ENCODE measurements at places on chromosomes 16 and 17.

- no peak for DNase-seq
Observed at GRCh38 chr17:5897275-5897911, 172.8 kb upstream of the WSCD1 start.

DNA sequence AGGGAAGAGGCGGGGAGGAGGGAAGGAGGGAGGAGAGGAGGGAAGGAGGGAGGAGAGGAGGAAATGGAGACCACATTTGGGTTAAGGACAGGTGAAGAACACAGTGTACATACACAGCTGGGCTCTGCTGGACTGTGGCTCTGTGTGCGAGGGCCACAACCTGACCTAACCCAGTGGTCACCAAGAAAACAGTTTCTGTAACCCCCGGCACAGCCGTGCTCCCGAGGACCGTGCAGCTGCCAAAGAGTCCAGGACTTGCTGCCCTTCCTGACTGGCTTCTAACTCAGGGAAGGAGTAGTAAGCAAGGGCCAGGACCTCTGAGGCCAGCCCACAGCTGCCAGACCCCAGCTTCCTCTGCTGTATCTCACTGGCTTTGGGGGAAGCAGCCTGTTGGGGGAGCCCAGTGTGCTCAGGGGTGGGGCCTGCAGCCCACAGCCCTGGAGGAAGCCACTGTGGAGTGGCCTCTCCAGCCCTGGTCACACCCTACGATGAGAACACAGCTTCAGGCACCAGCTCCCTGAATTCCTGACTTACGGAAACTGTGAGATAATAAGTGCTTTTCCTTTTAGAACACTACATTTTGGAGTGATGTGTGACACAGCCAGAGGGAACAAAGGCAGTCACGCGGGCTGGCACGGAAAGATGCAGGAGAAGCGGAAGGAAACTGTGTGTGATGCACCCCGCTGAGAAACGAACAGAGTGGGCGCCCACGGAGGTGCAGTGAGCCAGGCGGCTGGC, 32.3 kb downstream of the SLC7A5 start:
- DNase-seq: no peak

GRCh38 chr16:68078701-68079375, 6.3 kb upstream of the NFATC3 start:
- no peak for DNase-seq

DNA sequence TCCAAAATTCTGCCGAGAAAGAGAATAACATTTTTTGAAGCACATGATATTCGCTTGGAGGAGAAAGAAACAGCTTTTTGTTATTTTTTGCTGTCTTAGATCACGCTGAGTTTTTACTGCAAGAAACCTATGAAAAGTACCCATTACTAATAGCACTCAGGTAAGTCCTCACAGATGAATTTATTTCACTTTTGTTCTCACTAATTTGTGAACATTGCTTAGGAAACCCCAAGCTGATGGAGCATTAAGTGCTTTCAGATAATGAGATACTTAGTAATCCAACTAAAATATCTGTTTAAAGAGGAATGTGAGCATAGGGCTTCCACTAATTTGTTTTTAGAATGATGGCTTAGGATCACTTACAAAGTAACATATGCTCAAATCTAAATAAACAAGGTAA, 45.7 kb downstream of the MYO1D start:
- no peak for DNase-seq

GRCh38 chr17:79950306-79950705, 85.4 kb downstream of the TBC1D16 start:
- DNase-seq: no peak

DNA sequence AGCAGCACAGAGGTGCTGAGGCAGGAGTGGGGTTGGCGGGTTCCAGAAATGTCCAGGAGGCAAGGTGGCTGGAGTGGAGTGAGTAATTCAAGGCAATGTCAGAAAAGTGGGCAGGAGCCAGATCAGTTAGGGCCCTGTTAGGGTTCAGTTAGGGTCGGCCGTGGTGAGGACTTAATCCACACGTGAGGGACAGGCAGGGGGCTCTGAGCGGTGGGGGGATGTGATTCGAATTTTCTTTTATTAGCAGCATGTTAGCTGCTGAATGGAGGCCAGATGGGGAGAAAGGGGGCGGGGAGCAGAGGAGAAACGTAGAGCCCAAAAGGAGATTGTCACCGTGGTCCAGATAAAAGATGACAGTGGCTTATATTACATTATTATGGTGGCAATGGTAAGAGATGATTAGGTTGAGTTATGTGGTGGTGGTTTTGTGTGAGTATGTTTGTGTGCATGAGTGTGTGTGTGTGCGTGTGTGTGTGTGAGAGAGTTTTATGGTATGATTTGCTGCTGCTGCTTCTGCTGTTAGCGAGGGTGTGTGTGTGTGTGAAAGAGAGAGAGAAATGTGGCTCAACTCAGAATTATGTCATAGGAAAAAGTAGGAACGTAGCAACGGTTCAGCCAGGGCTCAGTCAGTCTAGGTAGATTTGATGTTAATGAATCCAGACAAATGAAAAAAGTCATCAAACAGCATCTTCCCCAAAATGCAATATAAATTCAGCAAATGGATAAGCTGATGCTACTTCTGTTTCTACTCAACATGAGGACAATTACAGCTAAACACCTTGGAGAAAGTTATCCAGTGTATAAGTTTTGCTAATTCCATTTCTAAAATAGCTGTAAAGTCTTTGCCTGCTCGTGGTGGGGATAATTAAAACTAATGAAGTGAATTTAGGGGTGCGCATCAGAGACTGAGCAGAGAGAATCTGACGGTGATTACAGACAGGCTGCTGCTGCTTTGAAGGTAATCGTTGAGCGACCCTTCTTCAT, 390.6 kb downstream of the HAPSTR1 start:
- no peak for DNase-seq

GRCh38 chr17:8934346-8934745, 31.2 kb downstream of the PIK3R5 start:
- DNase-seq: no peak

DNA sequence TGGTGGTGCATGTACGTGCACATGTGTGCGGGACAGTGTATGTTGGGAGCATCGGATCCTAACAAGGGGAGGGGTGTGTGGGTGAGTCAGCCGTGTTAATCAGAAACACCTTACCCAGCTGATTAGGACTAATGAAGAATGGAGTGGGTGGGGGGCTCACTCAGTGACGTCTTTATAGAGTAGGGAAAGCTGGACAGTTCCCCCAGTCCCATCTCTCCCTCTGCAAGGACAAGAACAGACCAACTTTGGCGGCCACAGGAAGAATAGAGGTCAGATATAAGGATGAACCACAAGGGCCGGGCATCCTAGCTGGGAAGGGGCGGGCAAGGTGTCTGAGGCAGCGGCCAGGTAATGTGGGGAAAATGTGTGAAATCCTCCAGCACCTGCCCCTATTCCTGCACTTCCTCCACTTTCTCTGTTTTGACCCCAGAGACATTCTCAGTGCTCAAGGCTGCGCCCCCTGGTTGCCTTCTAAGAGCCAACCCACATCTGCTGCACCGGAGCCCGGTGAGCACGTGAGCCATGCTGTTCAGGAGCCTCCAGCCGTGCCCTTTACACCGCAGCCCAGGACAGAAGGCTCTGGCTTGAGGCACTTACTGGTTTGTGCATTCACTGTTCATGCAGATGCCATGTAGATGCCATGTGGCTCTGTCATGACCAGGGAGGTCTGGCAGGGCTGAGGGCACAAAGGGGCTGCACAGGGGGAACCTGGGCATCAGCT, 18.9 kb upstream of the TBX21 start:
- no peak for DNase-seq

GRCh38 chr16:51328733-51329132, 177.7 kb upstream of the SALL1 start:
- DNase-seq: no peak

DNA sequence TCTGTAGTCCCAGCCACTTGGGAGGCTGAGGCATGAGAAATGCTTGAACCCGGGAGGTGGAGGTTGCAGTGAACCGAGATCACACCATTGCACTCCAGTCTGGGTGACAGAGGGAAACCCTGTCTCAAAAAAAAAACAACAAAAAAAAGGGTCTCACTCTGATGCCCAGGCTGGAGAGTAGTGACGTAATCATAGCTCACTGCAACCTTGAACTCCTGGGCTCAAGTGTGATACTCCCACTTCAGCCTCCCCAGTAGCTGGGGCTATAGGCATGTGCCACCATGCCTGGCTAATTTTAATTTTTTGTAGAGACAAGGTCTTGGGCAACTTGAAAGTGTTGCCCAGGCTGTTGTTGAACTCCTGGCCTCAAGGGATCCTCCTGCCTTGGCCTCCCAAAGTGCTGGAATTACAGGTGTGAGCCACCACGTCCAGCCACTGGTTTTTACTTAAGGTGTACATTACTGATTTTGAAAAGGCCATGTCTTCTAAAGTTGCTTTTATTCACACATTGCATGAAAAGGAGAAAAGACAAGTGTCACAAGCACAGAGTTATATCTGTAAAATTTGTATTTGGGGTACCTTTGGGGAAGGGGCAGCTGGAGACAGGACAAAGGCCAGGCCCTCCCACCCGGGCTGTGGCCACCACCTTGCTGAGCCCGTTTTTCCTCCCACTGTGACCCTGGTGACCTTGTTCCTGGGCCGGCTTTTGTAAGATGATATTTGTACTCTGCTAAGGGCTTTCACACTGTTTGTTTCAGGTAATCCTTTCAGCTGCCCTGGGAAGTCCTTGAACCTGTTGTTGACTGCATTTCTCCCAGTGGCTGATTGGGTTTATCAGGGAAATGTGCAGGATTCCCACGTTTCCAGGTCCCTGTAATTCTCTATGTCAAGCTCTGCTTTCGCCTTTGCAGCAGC, 11.5 kb downstream of the GPT2 start:
- DNase-seq: no peak

GRCh38 chr17:76956846-76957540, 88.8 kb downstream of the MGAT5B start:
- DNase-seq: no peak

- DNase-seq: no peak
Observed at GRCh38 chr16:81436386-81436785, 8.2 kb upstream of the CMIP start.

DNA sequence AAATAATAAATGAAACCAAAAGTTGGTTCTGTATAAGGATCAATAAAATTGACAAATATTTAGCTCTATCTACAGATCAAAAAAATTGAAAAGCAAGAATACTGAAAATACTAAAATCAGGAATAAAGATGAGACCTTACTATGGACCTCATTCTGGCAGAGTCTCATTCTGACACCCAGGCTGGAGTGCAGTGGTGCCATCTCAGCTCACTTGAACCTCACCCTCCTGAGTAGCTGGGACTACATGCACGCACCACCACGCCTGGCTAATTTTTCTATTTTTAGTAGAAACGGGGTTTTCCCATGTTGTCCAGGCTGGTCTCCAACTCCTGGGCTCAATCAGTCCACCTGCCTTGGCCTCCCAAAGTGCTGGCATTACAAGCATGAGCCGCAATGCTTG, 22.0 kb upstream of the KREMEN2 start:
- DNase-seq: no peak

GRCh38 chr17:81682565-81683207, 911 bp downstream of the ARL16 start:
- DNase-seq: no peak

- peak; percentile 57 for DNase-seq
Observed at GRCh38 chr17:44222112-44222869, 2.8 kb upstream of the UBTF start.

DNA sequence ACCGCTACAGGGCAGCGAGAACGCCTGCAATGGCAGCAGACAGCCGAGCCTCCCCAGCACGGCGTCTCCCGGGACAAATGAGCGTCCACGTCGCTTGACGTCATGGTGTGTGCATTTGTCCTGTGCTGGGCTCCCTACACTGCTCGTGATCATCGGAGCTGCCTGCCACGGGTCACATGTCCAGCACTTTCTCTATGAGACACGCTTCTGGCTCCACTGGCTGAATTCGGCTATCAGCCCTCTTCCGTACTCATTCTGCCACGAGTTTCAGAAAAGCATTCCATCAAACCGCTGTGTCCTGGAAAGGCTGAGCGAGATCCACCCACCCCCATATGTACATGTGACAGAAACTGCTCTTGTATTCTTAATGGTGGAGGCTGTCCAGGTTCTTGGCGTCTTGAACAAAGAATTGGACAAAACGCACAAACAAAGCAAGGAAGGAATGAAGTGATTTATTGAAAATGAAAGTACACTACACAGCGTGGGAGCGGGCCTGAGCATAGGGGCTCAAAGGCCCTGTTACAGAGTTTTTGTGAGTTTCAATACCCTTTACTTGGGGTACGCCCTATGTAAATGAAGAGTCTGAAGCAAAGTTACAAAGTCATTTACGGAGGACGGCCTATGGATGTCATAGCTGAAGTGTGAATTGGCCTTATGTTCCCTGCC, 28.5 kb upstream of the SHCBP1 start:
- no peak for DNase-seq

GRCh38 chr16:15715221-15715620, 65.2 kb downstream of the NDE1 start:
- no peak for DNase-seq

DNA sequence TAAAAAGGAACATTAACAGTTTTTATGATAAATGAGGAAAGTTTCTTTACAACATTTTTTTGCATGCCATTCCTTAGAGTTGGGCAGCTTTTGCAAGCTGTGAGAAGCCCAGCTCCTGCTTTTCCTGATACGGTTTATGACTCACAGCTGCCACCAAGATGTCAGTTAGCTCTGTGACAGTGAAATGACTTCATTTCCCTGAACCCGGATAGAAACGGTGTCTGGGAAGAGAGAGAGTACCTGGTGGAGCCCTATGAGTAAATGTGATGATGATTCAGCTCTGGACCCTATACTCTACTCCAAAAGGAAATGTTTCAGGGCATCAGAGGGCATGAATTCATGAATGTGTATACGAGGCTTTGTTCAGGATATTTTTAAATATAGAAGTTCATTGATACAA, 366.3 kb upstream of the HSBP1 start:
- no peak for DNase-seq

- no peak for DNase-seq
Observed at GRCh38 chr17:43641416-43641815, 20.3 kb downstream of the MEOX1 start.

GRCh38 chr16:90077757-90078578, 837 bp upstream of the PRDM7 start:
- DNase-seq: no peak

DNA sequence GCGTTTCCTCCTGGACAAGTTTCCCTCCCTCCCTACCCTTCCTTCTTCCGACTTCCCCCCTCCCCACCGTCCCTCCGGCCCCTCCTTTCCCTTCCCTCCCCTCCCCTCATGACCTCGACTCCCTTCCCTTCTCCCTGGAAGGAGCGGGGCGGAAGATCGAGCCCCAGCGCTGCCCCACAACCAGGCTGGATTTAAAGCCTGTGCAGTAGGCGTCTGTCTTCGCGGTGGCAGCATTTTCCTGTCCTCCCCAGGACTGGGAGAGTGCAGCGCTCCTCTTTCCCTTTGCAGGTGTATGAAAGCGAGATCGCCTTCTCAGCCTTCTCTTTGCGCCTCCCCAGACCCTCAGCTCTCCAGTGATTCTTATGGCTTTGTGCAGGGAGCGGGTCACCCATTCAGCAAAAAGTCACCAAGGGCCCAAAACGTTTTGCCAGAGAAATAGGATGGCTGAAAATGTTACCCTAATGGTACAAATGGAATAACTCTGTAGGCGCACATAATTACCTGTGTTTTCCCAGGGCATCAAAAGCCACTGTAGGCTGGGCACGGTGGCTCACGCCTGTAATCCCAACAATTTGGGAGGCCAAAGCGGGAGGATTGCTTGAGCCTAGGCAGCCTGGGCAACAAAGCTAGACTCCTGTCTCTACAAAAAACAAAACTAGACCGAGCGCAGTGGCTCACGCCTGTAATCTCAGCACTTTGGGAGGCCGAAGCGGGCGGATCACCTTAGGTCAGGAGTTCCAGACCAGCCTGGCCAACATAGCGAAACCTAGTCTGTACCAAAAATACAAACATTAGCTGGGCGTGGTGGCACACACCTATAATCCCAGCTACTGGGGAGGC, 40.8 kb downstream of the SLFN12L start:
- no peak for DNase-seq

- peak; percentile 88 for DNase-seq
Observed at GRCh38 chr17:78133971-78134898, 3.7 kb downstream of the TMC8 start.

- DNase-seq: no peak
Observed at GRCh38 chr17:18356624-18357023, 6.7 kb downstream of the SHMT1 start.
